ENCODE measurements at places on chromosomes 7 and 10.
A peak's percentile ranks its signal among the peaks of the same experiment; 100 is the strongest.

DNA sequence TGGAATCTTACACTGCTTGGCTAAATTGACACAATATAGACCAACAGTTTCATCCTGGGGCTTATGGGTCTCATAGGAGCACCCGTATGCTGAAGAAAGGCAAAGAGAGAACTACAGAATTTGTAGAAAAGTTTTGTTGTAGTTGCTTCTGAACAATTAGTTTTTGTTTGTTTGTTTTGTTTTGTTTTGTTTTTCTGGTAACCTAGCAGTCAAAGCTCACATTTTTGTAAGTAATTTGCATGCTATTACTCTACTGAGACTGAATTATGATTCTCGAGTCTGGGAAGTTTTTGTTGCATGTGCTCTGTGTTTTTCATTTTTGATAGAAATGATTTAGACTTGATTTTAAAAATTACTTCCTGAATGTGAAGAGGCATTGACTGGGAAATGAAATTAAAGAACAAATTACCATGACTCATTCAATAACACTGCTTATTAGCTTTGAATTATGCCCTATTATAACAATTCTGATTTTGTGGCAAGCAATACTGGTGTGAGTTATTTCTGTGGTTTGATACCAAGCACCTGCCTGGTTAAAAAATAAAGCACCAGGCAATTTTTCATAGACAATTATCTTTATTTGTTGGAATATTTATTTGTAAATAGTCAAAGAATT, 438 bp downstream of the LSMEM1 start:
- no peak for DNase-seq

- peak; percentile 65 for DNase-seq
Measured at GRCh38 chr7:116689790-116690259, 17.8 kb downstream of the MET start.

GRCh38 chr7:20510573-20510900, 104.9 kb upstream of the ABCB5 start:
- DNase-seq: no peak

DNA sequence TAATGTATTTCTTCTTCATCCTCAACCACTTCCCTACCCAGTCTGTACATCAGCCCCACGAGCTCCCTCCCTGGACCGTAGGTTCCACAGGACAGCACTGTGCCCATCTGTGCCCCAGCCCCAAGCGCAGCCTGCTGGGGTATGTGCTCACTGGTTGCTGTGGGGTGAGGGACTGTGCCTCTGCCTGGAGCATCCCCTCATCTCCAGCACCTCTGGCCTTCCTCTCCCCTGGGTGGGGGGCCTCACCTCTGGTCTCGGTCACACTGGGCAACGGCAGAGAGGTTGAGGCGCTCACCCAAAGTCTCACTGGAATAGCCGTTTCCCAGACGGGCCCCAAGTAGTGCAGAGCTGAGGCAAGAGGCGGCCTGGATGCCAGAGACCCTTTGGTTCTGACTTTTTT, 1.5 kb upstream of the PRKAR1B start:
- DNase-seq: no peak

DNA sequence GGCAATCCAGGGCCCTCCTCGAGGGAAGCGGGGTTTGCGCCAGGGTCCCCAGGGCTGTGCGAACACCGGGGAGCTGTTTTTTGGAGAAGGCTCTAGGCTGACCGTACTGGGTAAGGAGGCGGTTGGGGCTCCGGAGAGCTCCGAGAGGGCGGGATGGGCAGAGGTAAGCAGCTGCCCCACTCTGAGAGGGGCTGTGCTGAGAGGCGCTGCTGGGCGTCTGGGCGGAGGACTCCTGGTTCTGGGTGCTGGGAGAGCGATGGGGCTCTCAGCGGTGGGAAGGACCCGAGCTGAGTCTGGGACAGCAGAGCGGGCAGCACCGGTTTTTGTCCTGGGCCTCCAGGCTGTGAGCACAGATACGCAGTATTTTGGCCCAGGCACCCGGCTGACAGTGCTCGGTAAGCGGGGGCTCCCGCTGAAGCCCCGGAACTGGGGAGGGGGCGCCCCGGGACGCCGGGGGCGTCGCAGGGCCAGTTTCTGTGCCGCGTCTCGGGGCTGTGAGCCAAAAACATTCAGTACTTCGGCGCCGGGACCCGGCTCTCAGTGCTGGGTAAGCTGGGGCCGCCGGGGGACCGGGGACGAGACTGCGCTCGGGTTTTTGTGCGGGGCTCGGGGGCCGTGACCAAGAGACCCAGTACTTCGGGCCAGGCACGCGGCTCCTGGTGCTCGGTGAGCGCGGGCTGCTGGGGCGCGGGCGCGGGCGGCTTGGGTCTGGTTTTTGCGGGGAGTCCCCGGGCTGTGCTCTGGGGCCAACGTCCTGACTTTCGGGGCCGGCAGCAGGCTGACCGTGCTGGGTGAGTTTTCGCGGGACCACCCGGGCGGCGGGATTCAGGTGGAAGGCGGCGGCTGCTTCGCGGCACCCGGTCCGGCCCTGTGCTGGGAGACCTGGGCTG, 26.0 kb downstream of the PRSS2 start:
- DNase-seq: no peak

DNA sequence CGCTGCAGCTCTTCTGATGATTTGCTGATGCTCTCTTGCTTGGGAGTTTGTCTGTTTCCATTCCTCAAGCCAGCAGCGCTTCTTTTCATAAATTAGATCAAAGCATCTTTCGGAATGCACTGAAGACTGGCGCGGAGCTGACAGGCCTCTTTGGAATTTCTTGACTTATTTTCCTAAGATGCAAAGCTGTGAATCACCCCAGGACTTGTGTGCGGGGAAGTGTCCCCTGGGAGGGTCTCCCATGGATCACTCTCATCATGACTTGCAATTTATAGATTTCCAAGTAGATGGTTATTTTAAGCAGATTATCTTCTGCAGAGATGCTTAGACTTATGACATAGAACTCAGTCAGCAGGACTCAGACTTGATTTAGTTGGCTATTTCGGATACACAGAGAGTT, 467.2 kb downstream of the TCERG1L start:
- no peak for DNase-seq

DNA sequence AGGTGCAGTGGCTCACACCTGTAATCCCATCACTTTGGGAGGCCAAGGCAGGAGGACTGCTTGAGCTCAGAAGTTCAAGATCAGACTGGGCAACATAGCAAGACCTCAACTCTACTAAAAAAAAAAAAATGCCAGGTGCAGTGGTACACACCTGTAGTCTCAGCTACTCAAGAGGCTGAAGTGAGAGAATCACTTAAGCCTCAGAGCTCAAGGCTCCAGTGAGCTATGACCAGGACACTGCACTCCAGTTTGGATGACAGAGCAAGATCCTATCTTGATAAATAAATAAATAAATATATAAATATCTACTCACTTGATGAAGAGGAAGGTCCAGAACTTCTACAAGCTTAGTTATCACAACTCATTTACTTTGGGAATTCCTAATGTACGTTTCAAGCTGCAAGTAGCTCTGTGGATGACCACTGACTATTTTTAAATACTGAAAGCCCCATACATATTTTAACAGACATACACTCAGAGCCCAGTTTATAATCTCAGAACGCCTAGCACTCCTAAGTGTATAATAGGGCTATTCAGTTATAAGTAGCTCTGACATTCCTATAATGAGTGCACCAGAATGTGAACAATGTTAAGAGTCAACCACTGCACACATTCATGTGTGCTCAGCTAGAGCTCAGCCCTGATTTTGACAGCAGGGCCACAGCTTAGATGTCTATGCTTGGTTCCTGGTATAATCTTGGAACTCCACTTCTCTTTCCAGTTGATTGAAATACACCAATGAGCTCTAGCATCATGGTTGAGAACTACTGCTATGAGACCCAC, 119.1 kb downstream of the CUBN start:
- no peak for DNase-seq

DNA sequence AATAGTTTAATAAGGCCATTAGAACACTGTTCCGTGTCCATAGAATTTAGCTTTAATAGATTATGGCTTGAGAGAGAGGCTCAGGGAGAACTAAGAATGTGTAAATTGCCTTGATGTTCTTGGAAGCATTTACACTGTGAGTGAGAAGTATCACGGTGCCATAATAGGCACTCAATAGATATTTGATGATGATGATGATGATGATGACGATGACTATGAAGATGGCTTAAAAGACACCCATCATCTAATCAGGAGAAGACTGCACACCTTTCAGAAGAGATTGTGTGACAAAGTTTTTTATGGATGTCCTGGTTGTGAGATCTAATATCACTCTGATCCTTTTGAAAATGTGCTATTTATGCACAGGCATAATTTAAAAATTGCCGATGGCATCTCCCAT, 264.2 kb downstream of the GLI3 start:
- DNase-seq: no peak

DNA sequence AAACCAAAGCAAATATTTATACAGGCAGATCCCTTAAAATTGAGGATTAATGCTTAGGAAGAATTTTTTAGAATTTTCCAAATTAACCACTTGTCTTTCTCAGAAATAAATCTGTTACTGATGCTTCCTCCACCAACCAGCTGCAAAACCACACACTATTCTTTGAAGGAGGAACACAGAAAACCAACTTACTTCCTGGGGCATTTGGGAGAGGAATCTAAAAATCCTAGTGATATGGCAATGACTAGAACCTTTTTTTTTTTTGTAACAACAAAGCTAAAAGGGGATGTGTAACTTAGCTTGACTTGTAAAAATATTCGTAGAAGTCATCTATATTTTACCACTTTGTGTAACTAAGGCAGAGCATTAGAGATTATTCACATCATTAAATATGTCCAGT, 5.1 kb upstream of the TM9SF3 start:
- DNase-seq: no peak

DNA sequence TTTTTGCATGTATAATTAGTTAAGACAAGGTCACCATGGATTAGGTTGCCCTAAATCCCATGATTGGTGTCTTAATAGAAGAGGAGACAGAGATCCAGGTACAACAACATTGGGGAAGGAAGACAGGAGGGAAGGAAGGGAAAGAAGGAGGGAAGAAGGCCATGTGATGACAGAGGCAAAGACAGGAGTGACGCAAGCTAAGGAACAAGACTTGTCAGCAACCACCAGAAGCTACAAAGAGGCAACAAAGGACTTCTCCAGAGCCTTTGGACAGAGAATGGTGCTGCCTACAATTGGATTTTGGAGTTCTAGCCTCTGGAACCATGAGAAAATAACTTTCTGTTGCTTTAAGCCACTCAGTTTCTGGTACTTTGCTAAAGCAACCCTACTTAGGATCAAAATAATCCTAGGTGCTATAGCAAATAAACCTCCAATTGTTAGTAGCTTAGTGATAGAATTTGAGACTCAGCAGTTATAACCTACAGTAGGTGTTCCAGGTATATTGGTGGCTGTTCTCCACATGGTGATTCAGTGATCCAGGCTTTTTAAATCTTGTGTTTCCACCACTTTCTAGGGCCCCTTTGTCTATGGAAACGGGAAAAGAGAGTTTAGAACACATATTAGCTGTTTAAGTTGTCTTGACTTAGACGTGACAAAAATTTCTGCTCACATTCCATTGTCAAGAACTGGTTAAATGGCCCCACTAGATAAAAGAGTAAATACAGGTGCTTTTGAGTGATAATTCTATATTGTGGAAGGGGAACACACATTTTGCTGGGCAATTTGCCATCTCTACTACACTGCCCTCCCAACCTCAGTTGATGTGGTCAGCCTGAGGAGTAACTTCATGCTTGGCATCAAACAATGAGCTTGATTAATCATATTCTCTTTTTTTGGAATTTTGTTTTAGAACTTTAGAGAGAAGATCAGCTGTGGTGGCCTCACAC, 70.5 kb upstream of the SP4 start:
- DNase-seq: no peak

DNA sequence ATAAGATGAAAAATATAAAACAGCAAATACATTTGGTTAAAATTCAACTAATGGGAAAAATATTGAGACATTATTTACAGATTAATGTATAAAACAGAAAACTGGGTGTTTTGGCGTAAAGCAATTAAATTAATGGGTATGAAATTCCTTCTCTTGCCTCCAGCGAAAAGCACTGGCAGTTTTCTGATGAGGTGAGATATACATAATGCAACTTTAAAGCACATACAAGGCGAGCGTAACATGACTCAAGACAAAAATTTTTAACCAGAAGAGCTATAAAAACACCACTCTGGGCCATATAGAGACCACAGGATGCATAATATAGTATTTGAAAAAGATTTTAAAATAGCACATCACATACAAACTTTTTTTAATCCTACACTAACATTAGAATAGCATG, 120.6 kb downstream of the ODAD2 start:
- no peak for DNase-seq

- DNase-seq: no peak
Measured at GRCh38 chr10:47253651-47254375, 46.2 kb upstream of the GDF10 start.

GRCh38 chr7:27587429-27587828, 75.3 kb downstream of the HIBADH start:
- no peak for DNase-seq

DNA sequence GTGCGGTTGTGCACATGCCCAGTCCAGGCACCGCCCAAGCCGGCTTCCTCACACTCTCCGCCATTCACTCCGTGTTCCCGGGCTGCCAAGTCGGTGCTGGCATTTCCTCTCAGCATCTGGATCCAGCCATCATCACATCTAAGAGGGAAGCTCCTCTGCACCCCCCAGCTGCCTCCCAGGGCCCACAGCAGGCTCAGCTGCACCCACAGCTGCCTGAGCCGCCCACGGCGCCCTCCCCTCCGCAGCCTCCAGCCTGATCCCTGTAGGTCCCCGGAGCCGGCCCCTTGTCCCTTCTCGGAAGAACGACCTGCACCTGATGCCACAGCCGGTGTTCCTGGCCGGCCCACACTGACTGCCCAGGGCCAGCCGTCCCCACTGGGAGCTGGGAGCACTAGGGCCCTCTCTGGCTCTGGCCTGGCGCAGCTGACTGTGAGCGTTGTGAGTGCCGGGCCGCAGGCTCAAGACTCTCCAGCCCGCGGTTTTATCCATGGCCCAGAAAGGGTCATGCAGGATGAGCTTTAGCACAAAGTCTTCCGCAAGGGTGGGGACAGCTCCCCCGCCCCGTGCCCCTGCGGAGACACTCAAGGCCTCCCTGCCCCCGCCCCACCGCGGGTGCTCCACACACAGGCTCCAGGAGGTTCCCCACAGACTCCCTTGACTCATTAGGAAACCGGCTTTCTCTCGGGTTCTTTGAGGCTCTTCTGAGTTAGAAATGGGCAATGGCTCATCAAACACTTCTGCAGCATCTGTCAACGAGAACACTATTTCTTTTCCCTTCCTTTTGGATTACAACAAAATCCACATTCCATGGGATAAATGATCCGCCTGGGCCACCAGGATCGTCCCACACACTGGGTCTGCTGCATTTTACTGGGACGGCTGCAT, 31.2 kb downstream of the CFAP46 start:
- peak; percentile 54 for DNase-seq

DNA sequence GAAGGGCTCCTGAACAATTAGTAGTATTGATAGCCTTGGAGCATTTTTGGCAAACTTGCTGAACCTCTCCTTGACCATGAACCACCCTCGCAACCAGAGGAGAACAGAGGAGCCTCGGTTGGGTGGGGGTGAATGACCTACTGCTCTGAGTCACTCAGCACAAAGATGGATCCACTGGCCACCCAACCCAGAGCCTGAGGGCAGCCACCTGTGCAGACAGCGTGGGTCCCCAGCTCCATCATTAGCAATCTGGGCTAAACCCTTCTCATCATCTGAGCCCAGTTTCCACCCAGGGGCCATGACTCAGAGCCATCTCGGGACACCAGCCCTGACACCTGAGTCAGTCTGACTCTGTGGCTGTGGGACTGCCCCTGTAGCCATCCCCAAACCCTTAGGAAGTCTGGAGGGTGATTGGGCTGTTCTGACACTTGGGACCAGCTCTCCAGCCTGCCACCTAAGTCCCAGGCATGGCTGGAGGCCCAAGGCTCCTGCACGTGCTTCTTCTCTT, 171.8 kb upstream of the GPR26 start:
- DNase-seq: no peak

Data from upper lobe of right lung (tissue), 1 donor.